IPS DF 19.7 (cell line): ENCODE measurements at places on chromosomes 13 and 19.

- no peak for DNase-seq
Observed at GRCh38 chr13:19680751-19681150, 47.3 kb downstream of the MPHOSPH8 start.

GRCh38 chr19:1606138-1606651 is 933 bp upstream of the UQCR11 start:
- DNase-seq = no peak

DNA sequence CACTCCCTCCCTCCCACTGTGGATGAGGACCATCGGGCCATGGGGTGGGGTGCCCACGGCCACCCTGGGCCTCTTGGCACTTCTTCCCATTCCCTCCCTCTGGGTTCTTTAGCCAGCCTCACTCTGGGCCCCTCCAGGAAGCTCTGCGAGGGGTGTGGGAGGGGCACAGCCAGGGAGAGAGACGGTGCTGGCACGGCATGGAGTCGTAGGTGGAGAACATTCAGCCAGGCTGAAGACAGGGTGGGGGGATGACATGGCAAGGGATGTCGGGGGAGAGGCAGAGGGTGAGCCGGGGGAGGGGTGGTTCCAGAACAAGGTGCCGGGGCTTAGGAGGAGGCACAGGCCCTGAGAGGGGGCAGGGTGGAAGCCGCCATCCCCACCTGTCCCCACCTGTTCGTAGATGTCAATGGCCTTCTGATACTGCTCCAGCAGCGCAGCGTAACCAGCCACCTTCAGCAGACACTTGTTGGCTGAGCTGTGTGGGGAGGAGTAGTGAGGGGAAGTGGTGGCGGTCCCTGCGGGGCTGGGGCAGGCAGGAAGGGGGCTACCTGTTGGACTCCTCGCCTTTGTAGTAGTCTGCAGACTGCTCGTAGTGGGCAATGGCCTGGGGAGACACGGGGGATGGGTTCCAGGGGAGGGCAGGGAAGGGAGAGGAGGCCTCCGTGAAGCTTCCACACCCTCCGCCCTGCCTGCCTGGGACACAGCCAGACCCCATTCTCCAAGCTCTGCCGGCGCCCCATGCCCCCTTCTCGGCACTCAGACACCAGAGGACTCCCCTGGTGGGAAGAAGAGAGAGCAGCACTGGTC is 8.8 kb upstream of the KPTN start:
- DNase-seq = no peak

- no peak for DNase-seq
Observed at GRCh38 chr19:1970003-1970805, 29.2 kb downstream of the CSNK1G2 start.

DNA sequence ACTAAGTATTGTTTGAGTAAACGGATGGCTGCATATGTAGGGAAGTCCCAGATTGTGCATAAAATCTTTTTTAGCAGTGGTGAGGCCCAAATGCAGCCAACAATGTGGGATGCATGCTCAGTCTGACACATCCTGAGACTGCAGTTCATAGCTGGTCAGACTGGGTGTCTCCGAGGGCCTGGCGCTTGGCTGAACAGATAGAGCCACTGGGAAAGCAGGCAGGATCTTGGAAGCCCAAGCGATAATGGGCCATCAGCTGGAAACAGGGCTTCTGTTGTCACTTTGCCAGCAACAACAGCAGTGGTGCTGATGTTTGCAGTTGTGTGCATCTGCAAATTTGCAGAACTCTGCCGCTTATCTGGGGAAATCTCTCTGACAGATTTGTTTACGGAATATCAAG is 36.1 kb downstream of the MTUS2 start:
- DNase-seq = no peak

DNA sequence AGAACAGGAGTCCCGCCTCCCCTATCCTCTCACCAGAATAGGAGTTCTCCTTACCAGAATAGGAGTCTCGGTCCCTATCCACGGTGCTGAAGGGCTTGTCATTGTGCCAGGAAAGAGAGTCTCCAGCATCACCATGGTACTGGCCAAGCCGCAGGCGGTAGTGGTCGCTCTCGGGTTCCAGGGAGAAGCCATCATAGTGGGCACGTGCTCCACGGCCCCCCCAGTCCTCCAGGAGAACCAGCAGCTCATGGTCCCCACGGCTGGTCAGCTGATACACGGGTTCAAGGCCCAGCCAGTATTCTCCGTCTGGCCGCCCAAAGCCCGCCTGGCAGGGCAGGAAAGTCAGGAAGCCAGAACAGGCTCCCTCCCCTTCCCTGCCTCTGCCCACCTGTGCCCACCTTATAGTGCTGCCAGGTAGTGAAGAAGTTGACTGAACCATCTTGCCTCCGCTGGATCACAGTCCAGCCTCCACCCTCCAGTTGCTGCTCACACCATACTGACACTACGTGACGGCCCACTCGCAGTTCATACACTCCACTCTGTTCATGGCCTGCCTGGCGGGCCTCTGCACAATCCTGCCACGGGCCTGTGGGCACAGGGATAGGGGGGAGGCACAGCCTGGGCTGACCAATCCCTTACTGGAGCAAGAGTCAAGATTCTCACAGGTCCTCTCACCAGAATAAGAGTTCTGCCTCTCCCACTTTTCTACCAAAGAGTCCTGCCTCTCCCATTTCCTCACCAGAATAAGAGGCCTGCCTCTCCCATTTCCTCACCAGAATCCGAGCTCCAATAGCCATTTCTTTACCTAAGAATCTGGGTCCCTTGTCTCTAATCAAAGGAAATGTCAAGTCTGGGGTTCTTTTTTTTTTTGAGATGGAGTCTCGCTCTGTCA is 7.4 kb downstream of the SHFL start:
- DNase-seq = no peak

DNA sequence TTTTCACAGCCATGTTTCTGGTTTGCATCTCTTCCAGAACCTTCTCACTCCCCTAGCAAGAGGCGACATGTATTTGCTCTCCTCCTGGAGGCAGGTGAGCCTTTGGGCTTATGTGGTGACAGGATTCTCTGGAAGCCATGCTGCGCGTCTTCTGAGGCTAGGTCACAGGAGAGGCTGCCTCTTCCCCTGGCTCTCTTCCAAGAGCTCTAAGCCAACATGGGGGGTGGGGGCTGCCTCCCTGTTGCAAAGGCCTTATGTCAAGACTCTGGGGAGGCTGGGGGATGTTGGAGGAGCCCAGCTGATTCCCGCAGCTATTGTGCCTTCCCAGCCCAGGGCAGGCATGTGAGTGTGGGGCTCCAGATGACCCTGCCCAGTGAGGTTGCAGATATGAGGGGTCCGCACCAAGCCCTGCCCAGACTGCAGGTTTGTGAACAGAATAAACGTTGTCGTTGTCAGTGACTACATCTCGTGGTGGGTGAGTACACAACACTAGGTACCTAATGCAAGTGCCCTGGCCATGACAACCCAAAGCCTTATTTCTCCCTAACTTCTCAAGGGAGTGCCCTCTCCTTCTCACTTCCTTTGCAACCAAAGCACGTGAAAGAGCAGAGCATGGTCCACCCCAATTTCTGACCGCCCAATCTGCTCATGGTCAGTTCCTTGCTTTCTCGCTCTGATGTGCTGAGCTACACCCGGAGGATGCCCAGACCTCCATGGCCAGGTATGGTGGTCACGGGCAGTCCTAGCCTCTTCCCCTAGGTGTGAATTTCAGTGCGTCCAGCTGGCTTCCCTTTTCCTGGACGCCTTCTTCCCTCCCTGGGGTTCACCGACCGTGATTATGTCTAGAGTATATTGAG is 44.9 kb downstream of the TEX29 start:
- no peak for DNase-seq

GRCh38 chr13:40667622-40667978 is 1.2 kb upstream of the FOXO1 start:
- no peak for DNase-seq

GRCh38 chr19:15248648-15249527 is 16.6 kb upstream of the EPHX3 start:
- DNase-seq = no peak

- DNase-seq = no peak
Observed at GRCh38 chr19:7505682-7506384, 10.1 kb upstream of the ZNF358 start.

DNA sequence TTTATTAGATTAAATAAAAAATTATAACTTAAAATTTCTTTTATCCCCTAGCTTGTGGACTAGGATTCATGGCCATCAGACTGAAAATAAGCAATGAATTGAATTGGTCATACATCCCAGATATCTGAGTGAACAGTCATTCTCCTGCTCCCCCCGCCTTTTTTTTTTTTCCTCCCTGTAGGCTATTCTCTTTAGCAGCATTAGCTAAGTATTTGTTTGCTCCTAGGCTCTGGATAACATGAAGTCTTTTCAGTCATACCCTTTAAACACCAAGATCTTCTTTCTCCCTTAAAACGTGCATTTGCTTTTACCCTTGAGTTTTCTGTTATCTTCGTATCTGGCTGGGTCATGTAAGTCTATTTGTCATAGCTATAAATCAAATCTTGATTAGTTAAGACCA is 866.7 kb upstream of the SPRY2 start:
- no peak for DNase-seq

GRCh38 chr19:45953676-45954075 is 20.0 kb downstream of the NOVA2 start:
- no peak for DNase-seq

DNA sequence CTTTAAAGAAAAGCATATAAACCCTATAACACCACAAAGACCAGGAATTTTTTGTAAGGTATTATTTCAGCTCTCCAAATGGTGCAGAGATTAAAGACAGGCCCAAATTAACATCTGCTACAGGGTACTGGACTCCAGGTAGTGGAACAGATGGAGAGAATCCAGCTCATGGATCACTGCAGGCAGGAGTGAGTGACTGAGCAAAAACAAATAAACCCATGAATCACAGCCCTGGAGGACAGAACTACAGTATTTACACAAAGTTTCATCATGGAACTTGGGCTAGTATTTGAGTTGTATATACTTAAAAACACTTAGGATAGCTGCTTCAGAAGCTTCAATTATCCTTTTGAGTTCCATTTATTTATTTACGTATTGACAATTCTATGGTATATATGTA is 132.8 kb upstream of the SPRY2 start:
- no peak for DNase-seq

- no peak for DNase-seq
Observed at GRCh38 chr13:109510013-109510412, 276.4 kb downstream of the IRS2 start.

GRCh38 chr19:35211545-35212230 is 16.9 kb downstream of the FAM187B start:
- DNase-seq = no peak

DNA sequence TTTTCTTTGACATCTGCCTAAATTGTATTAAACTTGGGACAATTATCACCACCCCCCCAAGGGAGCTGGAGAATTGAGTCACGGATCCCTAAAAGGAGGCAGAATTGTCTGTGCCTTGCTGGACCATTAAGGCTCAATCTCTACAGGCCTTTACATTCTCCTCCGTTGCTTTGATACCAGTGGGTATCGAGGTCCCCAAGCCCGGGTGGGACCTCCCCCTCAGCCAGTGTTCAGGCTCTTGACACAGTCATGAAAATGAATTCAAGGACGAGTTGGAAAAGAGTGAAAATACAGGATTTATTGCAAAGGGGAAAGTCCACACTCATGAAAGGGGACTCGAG is 5.6 kb downstream of the PPP1R15A start:
- DNase-seq = no peak

- no peak for DNase-seq
Observed at GRCh38 chr13:44317752-44318151, 55.9 kb upstream of the SERP2 start.

GRCh38 chr13:58963321-58963720 is 1200.4 kb downstream of the DIAPH3 start:
- no peak for DNase-seq

GRCh38 chr19:18179957-18180356 is 6.3 kb downstream of the IFI30 start:
- DNase-seq = no peak

GRCh38 chr13:64819081-64819480 is 2411.1 kb downstream of the PCDH9 start:
- no peak for DNase-seq

- DNase-seq = peak; percentile 78
Observed at GRCh38 chr19:6464070-6464873, at the start of gene CRB3. Gene CRB3, plus strand, starts transcription at chr19:6464271. Its CDS starts 431 bp downstream, at chr19:6464702.

- DNase-seq = no peak
Observed at GRCh38 chr13:35599384-35599783, 122.9 kb upstream of the MAB21L1 start.

DNA sequence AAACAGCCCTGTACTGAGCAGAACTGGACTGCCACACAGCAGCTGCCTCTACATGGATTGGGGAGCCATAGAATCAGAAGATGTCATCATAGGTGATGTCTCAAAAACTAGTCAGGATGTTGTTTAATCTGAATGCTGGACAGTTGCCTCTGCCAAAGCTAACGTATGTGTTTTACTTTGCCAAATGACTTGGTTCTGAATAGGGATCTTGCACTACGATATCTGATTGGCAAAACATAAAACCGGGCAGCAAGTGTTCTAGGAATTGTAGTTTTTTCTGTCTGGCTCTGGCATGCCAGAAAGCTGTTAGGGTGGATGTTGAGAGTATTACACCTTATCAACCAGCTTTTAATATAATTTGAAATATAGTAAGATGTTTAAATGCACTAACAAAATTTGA is 645.9 kb downstream of the GPC5 start:
- DNase-seq = no peak

GRCh38 chr19:34979819-34980640 is 16.0 kb upstream of the ZNF792 start:
- DNase-seq = no peak

GRCh38 chr13:35349673-35350278 is 126.7 kb downstream of the MAB21L1 start:
- no peak for DNase-seq

DNA sequence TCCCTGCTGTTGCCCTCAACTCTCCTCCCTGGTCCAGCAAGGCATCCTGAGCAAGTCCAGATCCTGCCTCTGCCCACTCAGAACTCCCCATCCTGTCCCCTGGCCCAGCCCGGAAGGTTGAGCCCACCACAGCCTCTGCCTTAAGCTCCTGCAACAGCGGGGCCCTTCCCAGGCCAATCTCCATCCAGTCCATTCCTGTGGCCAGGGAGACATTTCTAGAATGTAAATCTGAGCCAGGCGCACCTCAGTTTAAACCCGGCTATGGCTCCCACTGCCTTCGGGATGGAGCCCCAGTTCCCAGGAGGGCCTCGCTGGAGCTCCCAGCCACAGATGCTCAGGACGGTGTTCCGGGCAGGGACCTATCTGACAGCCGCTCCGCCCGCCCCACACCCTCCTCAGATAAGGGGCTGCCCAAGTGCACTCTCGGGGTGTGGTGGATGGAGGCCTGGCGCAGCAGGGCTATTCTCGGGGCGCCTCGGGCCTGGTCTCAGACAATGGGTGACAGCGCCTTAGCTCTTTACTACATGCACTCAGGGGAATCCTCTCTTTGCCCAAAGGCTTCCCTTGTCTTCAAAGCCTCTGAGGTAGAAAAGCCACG is 5.3 kb downstream of the TRAPPC6A start:
- DNase-seq = no peak

DNA sequence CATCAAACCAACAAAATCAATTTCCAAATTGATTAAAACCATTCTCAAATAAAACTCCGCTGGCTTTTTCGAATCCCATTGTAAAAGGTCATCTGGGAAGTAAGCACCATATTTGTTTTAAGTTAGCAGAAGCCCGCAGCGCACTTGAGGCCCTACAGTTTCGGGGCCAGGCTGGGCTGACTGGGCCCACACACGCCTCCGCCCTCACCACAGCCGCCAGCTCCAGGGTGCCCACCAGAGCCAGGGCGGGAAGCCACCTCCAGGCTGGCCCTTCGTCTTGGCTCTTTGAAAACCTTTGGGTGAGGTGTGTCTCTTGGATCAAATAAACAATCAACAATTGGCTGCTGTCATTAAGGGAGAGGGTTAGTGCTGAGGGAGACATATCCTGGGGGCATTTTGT is 133.3 kb downstream of the SOX1 start:
- no peak for DNase-seq

- no peak for DNase-seq
Observed at GRCh38 chr13:43665388-43665787, 121.4 kb downstream of the ENOX1 start.

GRCh38 chr13:112248862-112249592 is 127.1 kb upstream of the SPACA7 start:
- no peak for DNase-seq
